ENCODE measurements at places on chromosomes 16 and 17.
A peak's percentile ranks its signal among the peaks of the same experiment; 100 is the strongest.

DNA sequence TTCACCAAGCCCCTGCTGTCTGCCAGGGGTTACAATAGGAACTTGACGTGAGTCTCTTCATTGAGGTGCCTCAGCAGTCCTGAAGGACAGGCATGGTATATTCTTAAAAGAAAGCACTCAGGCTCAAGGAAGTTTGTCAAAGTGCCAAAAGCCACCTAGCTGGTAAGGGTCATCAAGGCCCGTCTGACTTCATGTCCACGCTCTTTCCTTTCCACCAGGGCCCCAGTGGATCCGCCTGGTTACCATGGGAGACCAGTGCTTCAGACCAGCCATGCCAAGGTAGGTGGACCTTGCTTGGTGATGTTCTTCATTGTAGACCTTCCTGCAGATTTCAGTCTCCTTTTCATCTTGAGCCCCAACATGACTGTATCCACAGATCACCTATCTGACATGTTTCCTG is 27.6 kb upstream of the CCL1 start:
- no peak for DNase-seq

- peak; percentile 11 for DNase-seq
Observed at GRCh38 chr17:36544044-36544306, 744 bp upstream of the GGNBP2 start.

- DNase-seq = no peak
Observed at GRCh38 chr17:44191941-44192496, 5.2 kb downstream of the TMUB2 start.

- peak; percentile 52 for DNase-seq
Observed at GRCh38 chr17:81537343-81537855, 9.2 kb downstream of the FSCN2 start.

- DNase-seq = no peak
Observed at GRCh38 chr17:5816491-5817070, 232.3 kb upstream of the NLRP1 start.

- DNase-seq = no peak
Observed at GRCh38 chr16:50334106-50334975, 34.4 kb downstream of the BRD7 start.

DNA sequence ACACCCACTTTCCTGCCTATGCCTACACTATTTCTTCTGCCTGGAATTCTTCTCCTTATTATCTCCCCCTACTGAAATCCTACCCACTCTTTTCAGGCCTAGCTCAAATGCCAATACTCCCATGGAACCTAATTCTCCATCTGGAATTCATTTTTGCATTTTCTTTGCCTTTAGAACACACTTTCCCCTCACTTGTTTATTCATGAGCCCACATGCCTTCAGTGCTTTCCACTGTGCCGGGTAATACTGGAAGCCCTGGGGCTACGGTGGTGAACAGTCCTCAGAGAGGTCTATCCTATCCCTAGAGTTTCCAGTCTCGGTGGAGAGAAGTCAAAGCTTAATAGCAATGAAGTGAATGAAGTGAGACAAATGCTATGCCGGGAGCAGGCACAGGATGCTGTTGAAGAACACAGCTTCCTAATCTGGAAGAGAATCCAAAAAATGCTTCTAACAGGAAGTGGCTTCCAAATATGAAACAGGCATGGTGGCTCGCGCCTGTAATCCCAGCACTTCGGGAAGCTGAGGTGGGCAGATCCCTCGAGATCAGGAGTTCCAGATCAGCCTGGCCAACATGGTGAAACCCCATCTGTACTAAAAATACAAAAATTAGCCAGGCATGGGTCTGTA is 322.4 kb downstream of the GRIN2A start:
- DNase-seq = no peak

DNA sequence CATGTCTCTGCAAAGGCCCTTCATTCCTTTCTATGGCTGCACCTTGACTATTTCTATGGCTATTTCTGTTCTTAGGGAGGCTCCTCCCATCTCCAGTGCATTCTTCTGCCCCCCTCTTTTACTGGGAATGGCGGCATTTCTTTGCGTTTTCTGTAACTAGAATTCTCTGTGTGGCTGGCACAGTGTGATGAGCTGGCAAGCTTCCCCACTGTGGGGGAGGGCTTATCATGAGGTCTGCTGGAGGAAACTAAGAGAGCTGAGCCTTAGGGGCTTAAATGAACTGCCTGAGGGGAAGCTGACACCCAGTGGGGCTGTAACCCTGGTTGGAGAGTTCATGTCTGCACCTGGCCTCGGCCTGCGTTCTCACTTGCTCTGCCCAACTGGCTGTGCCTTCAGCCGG is 1.5 kb upstream of the CARD14 start:
- no peak for DNase-seq

GRCh38 chr17:11880714-11881113 is 116.6 kb downstream of the ZNF18 start:
- no peak for DNase-seq
